EL (cell line): ENCODE measurements at places on chromosomes 6 and 20.

DNA sequence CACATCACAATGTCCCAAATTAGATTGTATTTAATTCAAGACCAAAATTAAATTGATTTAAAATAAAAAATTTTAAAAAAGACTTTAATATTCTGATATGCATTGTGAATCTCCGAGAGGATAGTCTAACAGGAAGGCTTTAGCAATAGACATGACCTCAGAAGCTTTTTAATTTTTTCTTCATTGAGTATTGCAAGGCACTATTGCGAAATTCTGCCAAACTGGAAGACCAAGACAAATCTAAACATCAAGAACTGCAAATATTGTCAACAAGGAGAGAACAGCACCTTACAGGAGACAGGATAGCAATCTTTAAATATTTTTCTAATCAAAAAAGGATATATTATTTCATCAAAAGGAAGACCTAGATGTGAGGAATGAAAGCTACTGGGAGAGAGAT, 56.9 kb downstream of the BMP5 start:
- no peak for DNase-seq

GRCh38 chr6:64522859-64523258, 887.3 kb downstream of the PHF3 start:
- DNase-seq: no peak

- no peak for DNase-seq
Observed at GRCh38 chr6:26053992-26054780, 33.0 kb upstream of the HFE start.

GRCh38 chr6:133704371-133704770, 184.5 kb upstream of the TCF21 start:
- no peak for DNase-seq

DNA sequence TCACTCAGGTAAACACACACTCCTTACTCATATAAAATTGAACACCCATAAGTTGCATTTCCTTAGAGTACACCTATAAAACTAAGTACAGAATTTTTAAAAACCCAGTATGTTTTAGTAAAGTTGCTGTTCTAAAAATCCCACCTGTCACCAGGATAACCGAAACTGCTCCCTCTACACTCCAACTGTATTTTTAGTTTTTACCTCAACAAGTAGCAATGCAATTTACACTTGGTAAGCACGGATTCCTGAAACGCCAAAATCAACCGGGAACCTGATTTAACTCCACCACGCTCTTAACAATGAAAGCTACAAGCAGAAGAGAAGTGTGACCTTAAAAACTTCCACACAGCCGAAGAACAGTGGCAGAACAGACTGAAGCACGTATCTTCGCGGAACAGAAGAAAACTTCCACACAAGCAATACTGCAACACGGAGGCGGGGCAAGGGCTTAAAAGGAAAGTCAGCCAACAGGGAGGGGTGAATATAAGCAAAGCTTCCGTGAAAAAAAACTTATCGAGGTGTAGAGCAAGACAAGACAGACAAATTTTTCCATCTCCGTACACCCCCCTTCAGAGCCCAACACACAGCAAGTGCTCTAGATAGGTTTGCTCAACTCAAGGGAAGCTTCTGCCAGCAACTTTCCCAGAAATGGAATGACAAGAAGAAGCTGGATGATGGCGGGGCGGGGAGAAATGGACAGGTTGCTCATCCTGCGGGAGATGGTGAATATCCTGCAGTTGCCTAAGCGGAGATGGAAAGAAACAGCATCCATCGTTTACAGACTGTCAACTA, 1.4 kb downstream of the STAU1 start:
- DNase-seq: peak; percentile 60

DNA sequence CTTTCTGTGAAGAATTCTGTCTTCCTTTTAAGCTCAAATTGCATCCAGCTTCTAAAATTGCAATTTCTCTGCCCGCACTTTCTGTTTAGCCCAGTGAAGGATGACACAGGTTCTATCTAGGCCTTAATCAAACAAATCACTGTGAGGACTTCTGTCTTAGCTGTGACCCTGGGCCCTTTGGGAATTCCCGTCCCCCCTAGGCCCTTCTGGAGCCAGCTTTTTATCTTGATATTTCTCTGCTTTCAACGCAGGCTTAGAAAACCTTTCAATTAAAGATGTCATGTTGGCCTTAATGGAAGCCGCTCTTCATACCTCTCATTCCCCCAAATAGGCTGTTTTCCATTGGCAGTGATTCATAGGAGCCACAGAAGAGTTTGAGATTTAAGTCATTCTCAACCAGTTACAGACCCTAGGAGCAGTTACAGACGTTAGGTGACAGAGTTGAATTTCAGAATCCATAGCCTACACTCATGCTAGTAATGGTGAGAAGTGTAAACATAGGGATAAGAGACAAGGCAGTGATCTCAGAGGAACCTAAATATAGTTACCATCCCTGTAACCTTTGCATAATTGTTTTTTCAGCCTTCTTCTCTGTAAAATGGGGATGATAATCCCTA, 74.8 kb upstream of the FLRT3 start:
- no peak for DNase-seq

GRCh38 chr6:26457264-26457805, 420 bp upstream of the BTN2A1 start:
- DNase-seq: no peak
